H7 (cell line): ENCODE measurements at places on chromosomes 3 and 15. TPM values are rescaled to one million over a fixed set of nuclear protein-coding genes. Genes with fewer than 3 reads are reported as not detected.

The GOLGA8G gene
- not detected in 2 replicates for total RNA-seq

The CPLX3 gene
- 0.03 TPM in 1 of 2 replicates, not detected in the other for total RNA-seq

The C3orf85 gene
- total RNA-seq, result not detected in 2 replicates

DNA sequence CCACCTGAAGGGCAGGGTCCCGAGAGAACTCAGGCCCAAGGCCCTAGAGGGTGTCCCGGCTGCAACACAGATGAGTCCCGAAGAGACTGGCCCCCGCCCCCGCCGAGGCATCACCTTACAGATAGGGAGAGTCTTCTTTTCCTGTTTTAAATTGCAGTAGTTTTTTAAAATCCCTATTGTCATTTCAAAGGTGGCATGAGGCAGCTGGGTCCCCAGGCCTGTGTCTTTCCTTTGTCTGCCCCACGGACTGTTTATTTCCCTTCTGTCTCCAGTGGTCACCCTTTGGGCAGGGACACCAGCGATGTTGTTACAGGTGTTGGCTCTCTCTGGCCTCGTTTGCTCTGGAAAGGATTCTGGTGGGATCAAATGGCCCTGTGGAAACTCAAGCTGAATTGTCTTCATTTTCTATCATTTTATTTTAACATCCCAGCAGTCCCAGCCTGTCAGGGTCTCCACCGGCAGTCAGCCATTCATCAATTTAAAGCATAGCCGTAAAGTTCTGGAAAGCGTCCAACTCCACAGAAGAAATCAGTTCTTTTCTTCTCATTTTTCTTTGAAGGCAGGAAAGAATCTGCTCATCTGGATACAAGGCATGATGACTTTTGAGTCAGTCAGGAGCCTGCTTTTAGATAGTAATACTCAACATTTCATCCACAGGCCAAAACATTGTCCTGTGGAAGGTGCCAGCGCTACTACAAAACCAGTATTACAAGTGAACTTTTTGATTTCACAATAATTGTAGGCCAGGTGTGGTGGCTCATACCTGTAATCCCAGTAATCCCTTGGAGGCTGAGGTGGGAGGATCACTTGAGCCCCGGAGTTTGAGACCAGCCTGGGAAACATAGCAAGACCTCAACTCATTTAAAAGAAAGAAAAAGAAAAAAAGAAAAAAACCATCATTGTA is 96.2 kb downstream of the HES1 start:
- DNase-seq, result no peak

- no peak for DNase-seq
Measured at GRCh38 chr3:197516517-197516889, 39.3 kb downstream of the BDH1 start.

DNA sequence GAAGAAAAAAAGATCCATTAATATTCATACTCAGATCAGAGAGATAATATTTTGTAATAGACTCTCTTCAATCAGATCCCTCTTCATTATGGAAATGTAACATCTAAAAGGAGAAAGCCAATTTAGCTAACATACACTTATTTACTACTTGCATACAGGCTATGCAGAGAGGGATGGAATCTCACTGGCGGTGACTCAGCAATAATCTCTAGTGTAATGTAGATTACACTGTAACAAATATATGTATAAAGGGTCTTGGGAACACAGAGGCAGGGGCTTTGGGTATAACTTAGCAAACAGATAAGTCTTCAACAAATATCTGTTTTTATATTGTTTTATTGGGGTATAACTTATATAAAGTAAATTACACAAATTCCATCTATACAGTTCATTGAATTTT is 69.6 kb downstream of the CGNL1 start:
- DNase-seq, result no peak

The PARP15 gene
- total RNA-seq, result not detected in 2 replicates

GRCh38 chr3:11544412-11545181 is 99.1 kb downstream of the VGLL4 start:
- peak; percentile 78 for DNase-seq

The PSTPIP1 gene
- total RNA-seq, result 0.21 and 1.3 TPM in 2 replicates

DNA sequence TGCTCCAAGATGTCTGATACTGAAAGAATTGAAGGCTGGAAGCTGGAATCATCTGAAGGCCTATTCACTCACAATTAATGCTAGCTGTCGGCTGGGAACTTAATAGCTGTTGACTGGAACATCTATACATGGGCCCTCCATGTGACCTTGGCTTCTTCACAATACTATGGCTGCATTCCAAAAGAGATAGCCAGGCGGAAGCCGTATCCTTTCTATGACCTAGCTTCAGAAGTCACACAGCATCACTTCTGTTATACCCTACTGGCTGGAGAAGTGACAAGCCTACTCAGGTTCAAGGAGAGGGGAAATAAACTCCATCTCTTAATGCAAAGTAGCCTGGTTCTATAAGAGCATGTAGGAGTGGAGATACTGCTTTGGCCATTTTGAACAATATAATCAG is 50.9 kb upstream of the SPRED1 start:
- no peak for DNase-seq
